Stimulated activated CD4-positive, alpha-beta T cell treated with anti-CD3 and anti-CD28 coated beads, Interleukin-1b, Interleukin-23, amount 100 ng/mL, for 1 hour (primary cell): ENCODE measurements at places on chromosomes 2 and 18.

DNA sequence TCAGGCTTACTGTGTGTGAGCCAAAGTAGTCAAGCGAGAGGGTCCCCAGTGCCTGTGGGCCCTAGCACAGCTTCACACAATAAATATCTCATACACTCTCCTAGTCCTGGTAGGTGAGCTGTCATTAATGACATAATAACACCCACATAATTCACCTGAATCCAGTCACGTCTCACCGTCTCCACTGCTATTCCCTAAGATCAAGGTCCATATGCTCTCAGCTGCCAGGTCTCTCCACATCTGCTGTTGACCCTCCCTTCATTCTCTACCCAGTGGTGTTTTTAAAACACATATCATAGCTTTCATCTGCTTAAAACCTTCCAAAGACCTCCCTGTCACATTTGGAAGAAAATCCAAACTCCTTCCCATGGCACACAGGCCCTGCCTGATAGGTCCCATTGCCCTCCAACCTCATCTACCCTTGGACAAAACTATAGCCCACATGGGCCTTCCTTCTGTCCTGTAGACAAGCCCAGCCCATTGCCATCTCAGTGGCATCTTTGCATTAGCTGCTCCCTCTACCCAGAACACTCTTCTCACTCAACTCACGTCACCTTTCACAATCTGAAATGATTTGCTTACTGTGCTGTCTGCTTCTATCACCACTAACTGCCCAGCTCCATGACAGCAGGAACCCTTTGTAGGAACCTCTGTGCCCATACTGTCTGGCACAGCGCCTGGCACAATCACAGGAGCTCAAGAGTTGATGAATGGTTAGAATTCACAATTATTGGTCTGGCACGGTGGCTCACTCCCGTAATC is 7.5 kb downstream of the KCNG3 start:
- DNase-seq = no peak

GRCh38 chr2:85275984-85276540 is 51.7 kb downstream of the TGOLN2 start:
- DNase-seq = no peak

DNA sequence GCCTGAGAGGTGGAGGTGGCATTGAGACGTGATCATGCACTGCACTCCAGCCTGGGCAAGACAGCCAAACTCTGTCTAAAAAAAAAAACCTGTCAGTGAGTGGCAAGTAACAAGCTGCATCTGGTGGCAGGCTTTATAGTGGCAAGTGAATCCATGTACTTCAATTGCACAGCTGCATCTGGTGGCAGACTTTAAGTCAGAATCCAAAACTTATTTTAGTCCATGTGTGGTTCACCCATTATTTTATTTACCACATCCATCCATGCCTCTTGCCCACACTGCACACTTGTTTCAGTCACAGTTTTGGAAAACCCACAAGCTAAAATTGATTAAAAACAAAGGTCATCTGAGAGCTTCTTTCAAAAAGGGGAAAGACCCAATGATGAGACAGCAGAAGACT is 1636.4 kb upstream of the NXPH2 start:
- DNase-seq = no peak

- DNase-seq = no peak
Observed at GRCh38 chr18:52345428-52345827, 5.4 kb downstream of the DCC start.

- no peak for DNase-seq
Observed at GRCh38 chr18:56532176-56532840, 106.1 kb downstream of the TXNL1 start.

DNA sequence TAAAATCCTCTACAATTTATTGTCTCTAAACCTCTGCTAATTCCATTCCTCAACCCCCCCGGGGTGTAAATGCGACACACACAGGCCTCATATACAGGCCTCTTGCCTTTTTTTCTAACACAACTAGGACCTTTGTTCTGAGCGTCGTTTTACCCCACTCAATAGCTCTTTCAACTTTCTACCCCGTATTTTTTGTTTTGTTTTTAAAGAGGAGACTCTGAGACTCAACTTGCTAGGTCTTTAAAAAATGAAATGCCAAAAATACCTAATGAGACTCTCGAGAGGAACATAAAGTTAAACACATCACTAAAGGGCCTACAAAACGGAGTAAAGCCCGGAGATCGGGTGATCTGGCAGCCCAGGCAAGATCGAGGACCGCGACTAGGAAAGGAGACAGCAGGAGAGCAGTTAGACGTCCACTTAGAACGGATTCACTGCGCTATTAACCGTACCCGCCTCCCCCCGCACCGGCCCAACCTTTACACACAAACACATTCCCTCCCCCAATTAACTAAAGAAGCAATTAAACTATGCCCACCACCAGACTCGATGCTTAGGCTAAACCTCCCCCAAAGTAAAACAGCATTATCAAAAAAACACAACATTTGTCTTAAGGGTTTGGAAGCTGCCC is 1.7 kb downstream of the TRIP12 start:
- no peak for DNase-seq

- no peak for DNase-seq
Observed at GRCh38 chr2:140892436-140892835, 1238.4 kb downstream of the LRP1B start.

- DNase-seq = no peak
Observed at GRCh38 chr2:197278799-197279763, 31.5 kb downstream of the ANKRD44 start.

- DNase-seq = no peak
Observed at GRCh38 chr2:119245076-119245840, 21.6 kb downstream of the STEAP3 start.
